ENCODE measurements at places on chromosomes 5 and 9. TPM values are rescaled to one million over a fixed set of nuclear protein-coding genes. Genes with fewer than 3 reads are reported as not detected.

GRCh38 chr5:132418881-132419280 lies 49.4 kb downstream of the SLC22A5 start:
- DNase-seq, result no peak

DNA sequence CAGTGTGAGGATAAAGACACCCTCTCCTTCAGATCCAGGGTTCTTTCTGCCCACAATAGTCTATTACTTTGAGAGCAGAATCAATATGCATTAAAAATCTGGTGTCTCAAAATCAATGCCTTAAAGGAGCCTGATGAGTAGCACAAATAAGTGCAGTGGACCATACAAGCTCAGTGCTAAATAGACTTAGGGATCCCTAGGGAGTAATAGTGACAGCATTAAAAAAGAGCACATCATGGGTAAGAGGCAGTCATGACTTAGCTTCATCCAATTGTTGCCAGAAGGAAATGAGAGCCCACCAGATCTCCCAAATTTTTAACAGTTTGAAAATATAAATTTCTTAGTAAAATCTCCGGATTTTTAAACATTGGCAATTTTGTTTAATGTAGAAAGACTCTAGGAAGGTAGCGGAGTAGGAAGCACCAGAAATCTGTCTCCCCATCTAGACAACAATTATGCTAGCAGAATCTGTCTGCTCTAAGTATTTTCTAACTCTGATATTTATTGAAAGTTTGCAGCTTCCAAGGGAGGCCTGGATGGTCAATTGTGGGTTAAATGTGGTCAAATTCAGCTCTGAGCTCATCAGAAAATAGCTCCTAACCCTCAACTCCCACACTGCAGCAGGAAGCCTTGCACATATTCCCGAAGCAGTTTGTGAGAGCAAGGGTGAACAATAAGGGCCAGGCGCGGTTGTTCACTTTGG lies 443.9 kb downstream of the TLE1 start:
- DNase-seq, result no peak

DNA sequence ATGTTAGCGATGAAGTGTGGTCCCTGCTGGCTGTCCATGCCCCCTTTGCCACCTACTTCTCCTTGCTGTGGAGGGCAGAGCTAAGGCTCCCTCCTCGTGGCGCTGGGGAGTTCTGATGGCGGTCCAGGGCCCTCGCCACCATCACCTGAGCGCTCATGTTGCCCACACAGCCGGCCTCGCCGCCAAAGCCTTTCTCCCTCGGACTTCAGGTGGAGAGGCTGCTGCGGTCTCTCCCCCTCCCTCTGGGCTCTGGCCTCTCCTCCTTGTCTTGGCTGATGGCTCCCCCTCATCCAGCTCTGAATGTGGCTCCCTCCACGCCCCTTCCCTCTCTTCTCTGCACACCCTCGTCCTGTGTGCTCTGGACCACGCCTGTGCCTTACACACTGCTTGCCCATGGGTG lies 14.5 kb upstream of the LPCAT1 start:
- no peak for DNase-seq

- no peak for DNase-seq
Measured at GRCh38 chr5:57450991-57451876, 31.4 kb downstream of the ACTBL2 start.

GRCh38 chr5:3818624-3819023 lies 223.0 kb downstream of the IRX1 start:
- no peak for DNase-seq

- no peak for DNase-seq
Measured at GRCh38 chr9:134180786-134181647, 16.7 kb upstream of the RNU6ATAC start.

DNA sequence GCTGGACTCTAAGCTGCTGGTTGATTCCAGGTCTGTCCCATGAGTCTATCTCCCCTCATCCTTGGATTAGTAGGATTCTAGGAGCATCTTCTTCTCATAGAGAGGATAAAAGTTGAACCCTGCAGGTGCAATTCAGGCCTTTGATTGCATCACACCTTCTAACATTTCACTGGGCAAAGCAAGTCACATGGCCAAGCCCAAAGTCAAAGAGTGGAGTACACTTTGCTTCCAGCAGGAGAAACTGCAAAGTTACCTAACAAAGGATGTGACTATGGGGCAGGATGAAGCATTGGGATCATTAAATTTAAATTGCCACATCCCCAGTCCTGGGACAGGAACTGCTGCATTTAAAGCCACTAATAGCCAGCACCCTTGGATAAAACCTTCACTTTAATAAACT lies 51.0 kb upstream of the EGFLAM start:
- no peak for DNase-seq

- DNase-seq, result no peak
Measured at GRCh38 chr5:54621048-54621447, 103.5 kb downstream of the SNX18 start.

DNA sequence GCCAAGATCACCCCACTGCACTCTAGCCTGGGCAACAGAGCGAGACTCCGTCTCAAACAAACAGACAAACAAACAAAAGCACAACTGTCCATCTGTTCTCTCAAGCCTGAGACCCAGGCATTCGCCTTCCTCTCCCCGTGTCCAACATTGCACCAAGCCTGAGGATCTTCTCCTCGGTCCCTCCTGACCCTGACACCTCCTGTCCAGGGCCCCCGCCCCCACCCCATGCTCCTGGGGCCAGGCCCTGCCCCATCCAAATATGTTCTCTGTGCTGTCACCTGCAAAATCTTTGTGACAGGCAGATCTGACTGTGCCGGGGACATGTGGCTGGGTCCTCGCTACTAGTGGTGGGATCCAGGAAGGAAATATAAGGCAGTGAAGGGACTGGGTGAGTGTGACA lies 33.4 kb upstream of the UNC5A start:
- no peak for DNase-seq

DNA sequence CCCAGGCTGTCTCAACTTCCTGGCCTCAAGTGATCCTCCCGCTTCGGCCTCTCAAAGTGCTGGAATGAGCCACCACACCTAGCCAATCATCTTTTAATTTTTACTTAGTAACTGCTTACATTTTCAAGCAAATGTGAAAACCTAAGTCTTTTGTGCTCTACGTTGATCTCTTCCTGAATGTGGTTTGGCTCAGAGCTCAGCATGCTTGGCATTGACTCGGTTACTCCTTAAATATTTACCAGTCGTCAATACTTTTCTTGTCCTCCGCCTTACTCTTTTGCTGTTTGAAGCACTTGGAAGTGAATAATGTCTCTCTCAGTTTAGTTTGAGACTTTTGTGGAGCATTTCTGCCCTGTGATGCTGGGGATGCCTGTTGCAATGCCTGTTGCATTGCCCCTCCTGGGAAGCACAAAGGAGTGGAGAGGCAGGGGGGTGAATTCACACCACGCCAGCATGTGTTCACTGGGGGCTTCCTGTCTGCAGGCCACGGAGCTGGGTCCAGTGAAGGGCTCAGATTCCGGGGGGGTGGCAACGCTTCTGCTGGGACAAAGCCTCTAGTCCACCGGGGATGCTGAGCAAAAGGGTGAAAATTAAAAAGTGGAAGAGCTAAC lies 13.1 kb upstream of the TENT4A start:
- DNase-seq, result no peak

- DNase-seq, result peak; percentile 47
Measured at GRCh38 chr9:109520475-109521132, 22.5 kb upstream of the PTPN3 start.

DNA sequence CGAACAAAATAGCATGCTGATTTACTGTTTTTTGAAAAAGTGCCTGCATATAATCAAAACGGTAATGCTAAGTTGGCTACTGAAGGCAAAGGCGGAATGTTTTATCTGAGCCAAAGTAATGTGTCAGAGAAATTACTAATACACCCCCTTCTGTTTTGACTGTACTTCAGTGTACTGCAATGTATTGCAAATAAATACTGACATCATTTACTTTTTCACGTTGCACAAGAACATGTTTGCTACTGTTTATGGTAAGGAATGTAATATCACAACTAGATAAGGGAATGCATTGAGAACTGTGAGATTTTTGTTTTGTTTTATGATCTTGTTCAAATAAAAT lies 813 bp upstream of the AGTPBP1 start:
- DNase-seq, result no peak

DNA sequence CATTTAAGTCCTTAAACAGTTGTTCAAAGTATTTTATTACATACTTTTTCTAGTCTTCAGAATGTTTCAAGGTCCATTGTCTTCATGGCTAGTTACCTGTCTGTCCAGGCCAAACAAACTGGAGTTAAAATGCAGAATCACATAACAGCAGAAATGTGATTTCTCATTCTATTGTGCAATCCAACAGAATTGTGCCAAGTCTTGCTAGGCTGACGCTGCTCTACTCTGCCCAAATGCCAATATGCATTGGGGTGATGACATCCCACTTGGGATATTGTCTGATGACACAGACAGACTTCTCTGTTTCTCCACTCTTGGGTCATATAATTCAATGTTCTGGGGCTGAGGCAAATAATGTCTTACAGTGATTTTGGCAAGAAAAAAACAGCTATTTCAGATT lies 5.2 kb upstream of the SLC22A5 start:
- DNase-seq, result no peak

DNA sequence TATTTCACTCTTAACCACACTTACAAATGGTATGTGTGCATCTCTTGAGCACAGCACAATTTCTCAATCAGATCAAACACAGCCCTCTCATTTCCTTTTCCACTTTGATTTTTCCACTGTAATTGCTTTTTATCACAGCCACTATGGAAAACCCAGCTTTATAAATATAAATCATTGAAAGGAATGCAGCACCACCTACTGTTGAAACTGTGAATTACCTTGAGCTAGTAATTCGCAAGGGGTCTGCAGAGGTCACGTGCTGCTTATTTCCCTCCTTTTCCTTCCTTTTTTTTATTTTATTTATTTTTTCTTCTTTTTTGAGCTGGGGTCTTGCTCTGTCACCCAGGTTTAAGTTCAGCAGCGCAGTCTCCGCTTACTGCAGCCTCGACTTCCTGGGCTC lies 76.9 kb downstream of the CDH6 start:
- no peak for DNase-seq

- no peak for DNase-seq
Measured at GRCh38 chr5:135087950-135088349, 53.9 kb upstream of the PITX1 start.

DNA sequence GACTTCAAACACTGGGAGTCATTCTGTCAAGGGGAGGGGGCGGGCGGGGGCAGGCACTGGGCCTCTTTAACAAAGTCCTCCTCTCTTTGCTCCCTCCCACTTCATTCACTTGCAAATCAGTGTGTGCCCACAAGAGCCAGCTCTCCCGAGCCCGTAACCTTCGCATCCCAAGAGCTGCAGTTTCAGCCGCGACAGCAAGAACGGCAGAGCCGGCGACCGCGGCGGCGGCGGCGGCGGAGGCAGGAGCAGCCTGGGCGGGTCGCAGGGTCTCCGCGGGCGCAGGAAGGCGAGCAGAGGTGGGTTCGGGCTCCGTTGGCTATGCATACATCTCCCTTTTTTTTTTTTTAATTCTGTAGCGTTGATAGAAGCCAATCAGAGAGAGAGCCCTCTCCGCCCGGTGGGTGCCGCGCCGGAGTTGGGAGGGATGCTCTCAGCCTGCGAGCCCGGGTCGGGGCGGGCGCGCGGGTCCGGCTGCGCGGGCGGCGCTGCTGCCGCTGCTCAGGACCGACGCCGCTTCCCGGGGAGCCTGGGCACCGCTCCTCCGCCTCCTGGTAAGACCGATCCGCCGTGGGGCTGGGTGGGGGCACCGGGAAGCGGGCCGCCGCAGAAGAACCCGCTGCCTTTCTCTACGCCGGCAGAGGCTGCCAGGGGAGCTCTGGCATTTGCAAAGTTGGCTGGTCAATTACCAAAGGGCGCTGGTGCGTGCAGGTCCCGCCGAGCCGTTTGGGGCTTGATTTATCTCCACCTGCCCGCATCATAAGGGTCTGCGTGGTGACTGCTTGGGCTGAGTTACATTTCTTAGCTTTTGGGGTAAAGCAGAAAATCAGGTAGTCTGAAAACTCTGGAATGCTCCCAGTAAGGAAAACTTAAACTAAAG lies at the start of gene CDH6:
TSS of gene CDH6 (plus strand) at position 96 of the 877 bp plus-strand sequence. CDS start 73,788 bp downstream, outside the sequence.
- no peak for DNase-seq

DNA sequence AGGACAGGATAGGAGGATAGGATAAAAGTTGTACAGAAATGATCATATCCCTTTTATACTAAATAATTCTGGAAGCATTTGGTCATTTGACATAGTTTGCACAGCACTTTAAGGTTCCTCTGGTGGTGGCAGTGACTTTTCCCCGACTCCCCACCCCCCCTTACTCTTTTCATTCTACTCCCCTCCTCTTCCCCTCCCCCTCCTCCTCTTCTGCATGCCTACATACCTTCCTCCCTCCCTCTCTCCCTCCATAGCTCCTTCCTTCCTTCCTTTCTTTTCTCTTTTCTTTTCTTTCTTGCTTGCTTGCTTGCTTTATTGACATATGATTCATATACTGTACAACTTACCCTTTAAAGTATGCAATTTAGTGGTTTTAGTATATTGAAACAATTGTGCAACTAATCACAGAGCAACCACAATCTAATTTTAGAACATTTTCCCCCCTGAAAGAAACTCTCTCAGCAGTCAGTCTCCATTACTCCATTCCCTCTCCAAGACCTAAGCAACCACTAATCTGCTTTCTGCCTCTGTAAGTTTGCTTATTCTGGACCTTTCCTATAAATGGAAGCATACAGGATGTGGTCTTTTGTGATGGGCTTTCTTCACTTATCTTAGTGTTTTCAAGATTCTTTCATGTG lies 159.0 kb downstream of the HACD4 start:
- no peak for DNase-seq

DNA sequence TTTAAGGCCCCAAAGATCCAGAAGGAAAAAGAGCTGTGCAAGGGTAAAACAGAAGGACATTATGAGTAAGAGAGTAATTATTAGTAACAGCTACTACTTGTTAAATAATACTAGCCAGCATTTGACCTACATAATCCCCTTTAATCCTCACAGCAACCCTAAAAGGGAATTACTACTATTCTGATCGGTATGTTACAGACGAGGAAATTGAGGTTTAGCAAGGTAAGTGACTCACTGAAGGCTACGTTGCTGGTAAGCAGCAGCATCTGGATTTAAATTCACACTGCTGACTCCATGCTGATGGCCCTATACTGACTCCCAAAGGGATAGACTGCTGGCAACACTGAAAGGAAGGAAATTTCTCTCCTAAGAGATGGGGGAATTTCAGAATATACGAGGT lies 3.7 kb upstream of the FSD1L start:
- no peak for DNase-seq

DNA sequence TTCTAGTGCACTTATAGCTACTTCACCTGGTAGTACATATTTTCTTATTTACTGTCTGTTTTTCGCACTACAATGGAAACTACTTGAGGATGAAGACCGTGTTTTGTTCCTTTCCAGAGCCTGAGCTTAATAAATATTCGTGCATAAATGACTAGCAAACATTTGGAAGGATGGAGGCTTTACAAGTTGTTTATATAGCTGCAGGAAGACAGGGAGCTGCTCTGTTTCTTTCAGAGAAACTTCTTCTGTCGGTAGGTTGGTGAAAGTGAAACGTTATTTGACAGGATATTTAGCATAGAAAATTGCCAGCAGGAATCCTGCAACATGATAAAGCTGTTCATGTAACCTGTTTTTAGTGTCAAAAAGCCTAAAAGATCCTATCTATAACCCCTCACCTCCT lies 210.6 kb downstream of the PCSK5 start:
- no peak for DNase-seq

CKMT2 gene
- 0.34 TPM for total RNA-seq

GCNT4 gene
- total RNA-seq, result 0.41 TPM

SUSD1 gene
- 53.7 TPM for total RNA-seq

VLDLR gene
- 18.0 TPM for total RNA-seq

SLC27A6 gene
- 0.29 TPM for total RNA-seq

OR1J2 gene
- total RNA-seq, result not detected

ZBTB6 gene
- total RNA-seq, result 4.0 TPM

HMCN2 gene
- not detected for total RNA-seq

CTSV gene
- 0.19 TPM for total RNA-seq

AK8 gene
- 1.5 TPM for total RNA-seq

SLC31A2 gene
- total RNA-seq, result 8.0 TPM

All from glomerular endothelial cell (primary cell).